ENCODE measurements at places on chromosomes 1 and 21. TPM values are rescaled to one million over a fixed set of nuclear protein-coding genes. Genes with fewer than 3 reads are reported as not detected.

PRDX6 gene
- total RNA-seq: 146 TPM

CACNA1S gene
- not detected for total RNA-seq

GRCh38 chr1:236143104-236143948 is 987 bp downstream of the GPR137B start:
- peak; percentile 12 for DNase-seq

DNA sequence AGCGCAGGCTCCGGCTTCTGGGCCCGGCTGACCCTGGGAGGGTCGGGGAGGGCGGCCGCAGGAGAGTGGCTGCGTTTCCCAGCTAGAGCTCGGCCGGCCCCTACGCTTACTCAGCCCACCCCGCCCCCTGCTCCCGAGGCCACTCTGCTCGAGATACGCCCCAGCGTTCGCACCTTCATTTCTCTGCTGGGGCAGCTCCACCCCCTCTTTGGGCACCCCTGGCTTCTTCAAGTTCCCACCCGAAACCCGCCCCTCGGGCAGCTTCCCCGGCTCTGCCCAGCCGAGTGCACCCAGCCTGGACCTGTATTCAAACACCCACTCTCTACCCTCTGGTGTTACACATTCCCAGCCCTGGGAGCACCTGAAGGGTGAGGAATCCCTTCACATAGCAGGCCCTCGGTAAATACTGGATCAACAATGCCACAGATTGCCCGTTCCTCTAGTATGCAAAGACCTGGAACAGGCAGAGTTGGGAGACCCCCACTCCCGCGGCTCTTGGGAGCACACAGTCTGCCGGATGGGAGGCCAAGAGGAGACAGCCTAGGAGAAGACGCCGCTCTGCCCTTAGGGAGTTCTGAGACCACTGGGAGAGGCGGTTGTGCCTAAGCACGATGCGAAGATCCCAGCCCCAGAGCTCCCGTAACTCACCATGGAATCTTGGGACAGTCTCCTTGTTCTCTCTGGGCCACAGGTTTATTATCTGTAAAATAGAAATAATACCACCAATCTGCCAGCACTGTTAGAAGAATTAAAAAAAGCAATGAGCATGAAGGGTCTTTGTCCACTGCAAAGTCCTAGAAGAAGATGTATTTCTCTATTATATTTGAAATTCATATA is 566 bp upstream of the PAQR7 start:
- no peak for DNase-seq

DNA sequence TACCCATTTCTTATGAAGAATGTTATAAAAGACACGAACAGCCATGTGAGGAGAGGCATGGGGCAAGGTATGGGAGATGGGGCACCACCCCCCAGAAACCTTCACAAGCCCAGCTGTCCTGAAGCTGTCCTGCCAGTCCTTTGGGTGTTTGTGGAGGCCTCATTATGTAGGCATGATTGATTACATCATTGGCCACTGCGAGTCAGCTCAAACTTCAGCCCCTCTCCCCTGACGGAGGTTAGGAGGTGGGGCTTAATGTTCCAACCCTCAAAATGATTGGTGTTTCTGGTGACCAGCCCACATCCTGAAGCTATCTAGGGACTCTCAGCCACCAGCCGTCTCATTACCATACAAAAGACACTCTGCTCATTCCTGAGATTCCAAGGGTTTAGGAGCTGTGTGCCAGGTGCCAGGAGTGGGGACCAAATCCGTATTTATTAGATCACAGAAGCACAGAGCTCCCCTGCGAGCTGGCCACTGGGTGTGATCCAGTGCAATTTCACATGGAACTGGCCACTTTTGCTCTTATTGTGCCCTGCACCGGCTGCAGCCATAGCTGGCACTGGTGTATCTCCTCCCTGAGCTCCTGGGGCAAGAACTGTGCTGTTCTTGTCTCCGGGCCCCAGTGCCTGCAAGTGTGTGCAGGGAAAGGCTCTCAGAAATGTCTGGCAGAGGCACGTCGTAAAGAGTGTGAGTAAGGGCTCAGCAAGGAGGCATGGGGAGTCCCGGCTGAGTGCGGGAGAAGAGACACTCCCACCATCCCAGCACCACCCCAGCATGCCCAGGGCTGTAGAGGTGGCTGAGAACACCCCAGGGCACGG is 10.5 kb downstream of the KIAA1614 start:
- DNase-seq: no peak

DNA sequence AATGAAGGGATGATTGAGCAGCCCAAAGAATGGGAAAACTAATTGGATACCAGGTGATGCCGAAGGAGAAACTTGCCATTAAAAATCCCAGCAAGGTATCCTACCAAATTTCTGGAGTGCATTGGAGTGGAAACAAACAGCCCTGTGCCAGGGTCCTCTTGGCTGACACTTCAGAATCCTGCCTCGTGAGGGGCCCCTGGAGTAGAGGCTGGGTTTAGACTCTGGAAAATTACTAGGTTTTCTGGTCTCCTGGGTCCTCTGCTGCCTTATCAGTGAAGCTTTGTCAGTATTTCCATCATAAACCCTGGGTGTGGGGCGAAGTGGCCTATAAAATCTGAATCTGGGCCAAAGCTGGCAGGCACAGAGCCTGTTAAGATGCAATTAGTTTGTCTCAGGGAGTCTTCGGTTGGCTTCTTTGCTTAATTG is 289.2 kb upstream of the USP24 start:
- DNase-seq: no peak

Data from CD8-positive, alpha-beta T cell (primary cell).